ENCODE measurements at places on chromosomes 4 and X. TPM values are rescaled to one million over a fixed set of nuclear protein-coding genes. Genes with fewer than 3 reads are reported as not detected.

Gene SLC7A11
- total RNA-seq = 52.1 TPM

Gene SAGE1
- total RNA-seq = not detected

Gene STS
- total RNA-seq = 11.5 TPM

Gene GAGE2A
- total RNA-seq = not detected

Gene PROM1
- total RNA-seq = 26.5 TPM

Gene NDST4
- total RNA-seq = 17.3 TPM

Gene CLNK
- not detected for total RNA-seq

Gene BST1
- total RNA-seq = 1.2 TPM

Gene DHX15
- total RNA-seq = 166 TPM

Gene EDNRA
- 11.1 TPM for total RNA-seq

Gene F8A2
- not detected for total RNA-seq

Gene MAMLD1
- 4.2 TPM for total RNA-seq

Gene DGKK
- 6.2 TPM for total RNA-seq

Gene GPRASP1
- total RNA-seq = 65.3 TPM

Gene SLC26A1
- total RNA-seq = 1.8 TPM

Gene TMSB15C
- 30.4 TPM for total RNA-seq

Gene TCP11X2
- 1.8 TPM for total RNA-seq

Gene FSTL5
- total RNA-seq = 70.1 TPM
